Uterus (tissue), 4 donors: ENCODE measurements at places on chromosomes 2 and 18.

DNA sequence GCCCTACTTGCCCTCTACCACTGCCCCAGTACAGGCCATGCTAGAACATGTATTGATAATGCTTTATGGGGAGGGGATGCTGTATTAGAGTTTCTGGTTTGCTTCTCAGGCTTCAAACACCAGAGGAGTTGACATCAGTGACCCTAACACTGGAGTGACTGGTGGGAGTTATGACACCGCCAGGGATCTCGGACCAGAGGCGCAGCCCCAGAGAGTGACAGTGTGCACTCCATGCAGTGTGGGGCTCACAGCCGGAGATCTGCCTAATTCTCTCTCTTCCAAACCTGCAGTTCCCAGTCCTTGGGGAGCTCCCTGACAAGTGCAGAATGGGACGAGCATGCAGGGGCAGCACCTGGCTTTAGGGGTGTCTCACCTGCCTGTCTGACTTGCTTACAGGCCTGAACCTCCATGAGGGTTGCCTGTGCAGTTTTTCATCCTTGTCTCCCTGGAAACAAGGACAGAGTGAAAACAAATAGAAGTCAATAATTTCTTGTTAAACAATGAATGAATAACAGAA, 244.9 kb upstream of the MYT1L start:
- no peak for DNase-seq

DNA sequence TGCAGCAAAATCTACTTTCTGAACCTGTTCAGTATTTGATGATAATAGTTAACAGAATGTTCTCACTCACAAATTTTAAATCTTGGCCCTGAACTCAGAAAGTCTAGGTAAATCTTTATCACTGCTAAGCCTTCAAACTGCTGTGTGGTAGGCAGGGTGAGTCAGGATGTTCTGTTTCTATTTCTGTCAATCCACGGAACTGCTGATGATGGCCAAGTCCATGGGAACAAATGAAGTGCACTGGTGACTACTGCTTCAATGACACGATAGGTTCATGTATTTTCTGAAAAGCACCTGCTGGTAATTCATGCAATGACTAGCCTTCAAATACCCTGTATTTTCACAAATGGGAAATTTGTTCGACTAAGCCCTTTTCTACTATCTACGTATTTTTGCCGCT, 14.2 kb downstream of the NIFK start:
- DNase-seq: no peak

DNA sequence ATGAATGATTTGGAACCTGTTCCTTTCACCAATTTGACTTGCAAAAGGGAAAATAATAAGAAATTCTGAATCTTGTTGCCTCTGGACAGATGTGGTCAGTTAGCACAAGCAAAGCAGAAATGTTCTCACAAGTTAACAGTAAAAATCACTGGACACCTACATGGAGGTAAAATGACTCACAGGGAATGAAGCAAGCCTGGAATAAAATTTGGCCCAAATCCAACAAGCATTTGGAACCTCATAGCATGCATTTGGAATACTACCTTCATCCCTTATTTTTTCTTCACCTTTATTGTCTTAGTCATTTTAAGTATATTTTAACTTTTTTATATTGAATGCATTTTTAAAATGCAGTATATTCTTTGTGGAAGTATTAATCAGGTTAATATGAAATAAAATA, 602.9 kb downstream of the ARHGAP15 start:
- DNase-seq: no peak

DNA sequence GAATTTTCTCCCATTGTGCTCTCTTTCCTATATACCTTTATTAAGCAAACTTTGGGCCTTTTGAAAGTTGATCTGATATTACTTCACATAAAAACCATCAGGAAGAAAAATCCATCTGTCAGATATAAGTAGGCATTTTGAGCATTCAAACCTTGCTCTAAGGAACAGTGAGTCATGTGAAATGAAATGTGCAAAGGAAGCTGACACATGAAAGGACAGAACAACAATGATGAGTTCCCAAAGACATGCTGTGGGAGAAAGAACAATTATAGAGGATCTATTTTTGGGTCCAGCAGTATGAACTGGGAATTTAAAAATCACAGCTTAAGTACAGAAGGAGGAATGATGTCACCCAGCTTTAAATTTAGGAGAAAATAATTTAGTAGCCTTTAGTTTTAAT, 18.1 kb downstream of the CALCRL start:
- no peak for DNase-seq
